ENCODE measurements at places on chromosomes 16 and 17.
A peak's percentile ranks its signal among the peaks of the same experiment; 100 is the strongest.

DNA sequence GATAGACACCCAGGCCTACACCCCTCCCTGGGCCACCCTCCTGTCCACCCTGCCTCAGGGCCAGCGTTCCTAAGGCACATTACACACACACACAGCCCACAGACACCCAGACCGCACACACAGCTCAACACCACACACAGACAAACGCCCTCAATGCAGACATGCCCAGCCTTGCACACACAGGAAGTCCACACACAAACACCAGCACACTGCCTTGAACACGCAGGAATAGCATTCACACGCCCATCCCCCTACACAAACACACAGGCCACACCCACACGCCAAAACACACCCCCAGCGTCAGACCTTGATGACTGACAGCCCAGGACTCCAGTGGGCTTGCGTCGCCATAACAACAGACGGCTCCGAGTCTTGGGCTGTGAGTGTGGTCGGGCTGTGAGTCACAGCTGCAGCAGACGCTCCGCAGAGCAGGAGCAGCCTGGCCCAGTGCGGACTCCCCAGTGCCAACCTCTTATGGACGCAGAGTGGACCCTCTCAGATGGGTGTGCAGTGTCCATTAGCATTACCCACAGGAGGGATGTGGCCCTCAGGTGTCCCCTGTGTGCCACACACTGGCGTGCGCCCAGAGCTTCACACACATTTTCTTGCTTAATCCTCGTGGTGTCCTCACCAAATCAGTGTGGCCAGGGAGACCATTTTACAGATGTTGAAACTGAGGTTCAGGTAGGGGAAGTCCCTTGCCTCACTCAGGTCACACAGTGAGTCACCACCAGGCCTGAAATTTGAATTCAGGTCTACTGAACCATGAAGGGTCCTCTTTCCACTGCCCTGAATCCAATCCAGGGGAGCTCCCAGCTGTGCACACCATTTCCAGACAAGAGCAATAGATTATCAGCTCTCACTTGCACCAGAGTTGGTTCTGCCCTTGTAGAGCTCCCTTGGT, 17.8 kb upstream of the RAI1 start:
- DNase-seq = peak; percentile 73

DNA sequence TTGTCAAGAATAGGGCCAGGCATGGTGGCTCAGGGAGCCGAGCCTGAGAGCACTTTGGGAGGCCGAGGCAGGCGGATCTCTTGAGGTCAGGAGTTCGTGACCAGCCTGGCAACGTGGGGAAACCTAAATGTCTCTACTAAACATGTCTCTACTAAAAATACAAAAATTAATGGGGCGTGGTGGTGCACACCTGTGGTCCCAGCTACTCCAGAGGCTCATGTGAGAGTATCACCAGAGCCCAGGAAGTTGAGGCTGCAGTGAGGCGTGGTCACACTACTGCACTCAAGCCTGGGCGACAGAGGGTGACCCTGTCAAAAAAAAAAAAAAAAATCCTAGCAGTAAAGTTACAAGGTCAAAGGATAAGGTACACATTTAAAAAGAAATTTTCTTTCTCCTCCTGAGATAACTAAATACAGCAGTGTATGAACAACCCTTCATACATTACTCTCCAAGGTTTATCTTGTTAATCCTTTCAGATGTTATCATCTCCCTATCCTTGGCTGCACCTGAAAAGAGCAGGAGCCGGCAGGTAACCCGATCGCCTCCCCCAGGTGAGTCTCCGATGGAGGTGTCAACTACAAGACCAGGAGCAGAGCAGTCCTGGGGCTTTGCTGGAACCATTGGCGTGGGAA, 122.3 kb downstream of the GOSR1 start:
- no peak for DNase-seq

DNA sequence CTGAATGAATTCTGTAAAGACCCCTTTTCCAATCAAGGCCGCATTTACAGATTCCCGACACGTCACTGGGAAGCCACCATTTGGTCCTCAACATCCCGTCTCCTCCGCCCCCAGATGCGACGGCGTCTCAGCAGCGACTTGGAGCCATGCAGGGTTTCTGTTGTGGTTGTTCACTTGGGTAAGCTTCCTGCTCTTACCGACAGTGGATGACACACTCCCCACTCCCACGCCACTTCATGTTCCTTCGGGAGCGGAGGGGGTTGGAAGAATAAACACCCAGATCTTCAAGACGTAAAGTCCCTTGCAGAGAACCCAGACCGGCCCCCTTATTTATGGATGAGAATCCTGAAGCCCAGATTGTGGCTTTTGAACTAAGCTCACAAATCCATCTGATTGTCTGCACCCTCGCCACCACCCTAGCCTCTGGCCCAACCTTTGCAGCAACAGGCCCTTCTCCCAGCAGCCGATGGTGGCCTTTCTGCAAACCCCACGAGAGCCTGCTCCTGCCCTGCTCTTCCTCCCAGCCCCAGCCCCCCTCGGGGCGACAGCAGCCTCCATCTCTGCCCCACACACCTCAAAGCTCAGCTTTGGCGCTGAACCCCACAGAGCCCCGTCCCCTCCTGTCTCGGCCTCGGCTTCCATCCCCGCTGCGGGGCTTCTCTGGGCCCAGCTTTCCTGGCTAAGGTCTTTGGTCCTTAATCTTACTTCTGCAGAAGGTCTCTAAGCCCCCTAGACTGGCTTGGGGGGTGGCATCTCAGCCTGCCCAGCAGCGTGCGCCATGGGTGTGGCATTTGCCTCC, 19.0 kb upstream of the OSGIN1 start:
- no peak for DNase-seq

- DNase-seq = no peak
Measured at GRCh38 chr16:21618281-21618680, 18.9 kb downstream of the METTL9 start.

DNA sequence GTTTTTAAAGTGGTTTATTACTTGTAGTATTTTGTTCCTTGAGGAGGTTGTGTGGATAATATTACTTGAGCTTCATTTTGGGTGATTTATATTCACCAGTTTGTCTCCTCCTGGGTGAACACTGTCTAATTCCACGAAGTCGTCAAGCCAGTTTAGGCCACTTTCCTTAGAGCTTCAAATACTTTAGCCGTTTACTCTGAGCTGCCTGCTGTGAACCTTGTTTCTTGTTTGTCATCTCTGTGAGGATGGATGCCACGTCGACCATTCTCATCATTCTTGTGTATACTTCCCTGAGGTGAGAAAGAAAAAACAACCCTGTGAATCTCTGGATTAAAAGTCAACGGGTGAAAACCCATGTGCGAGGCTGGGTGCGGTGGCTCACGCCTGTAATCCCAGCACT, 9.0 kb downstream of the KRT24 start:
- no peak for DNase-seq

GRCh38 chr17:49193513-49194296, 16.7 kb downstream of the GNGT2 start:
- no peak for DNase-seq

- DNase-seq = no peak
Measured at GRCh38 chr17:59637611-59638310, 18.1 kb downstream of the CLTC start.

DNA sequence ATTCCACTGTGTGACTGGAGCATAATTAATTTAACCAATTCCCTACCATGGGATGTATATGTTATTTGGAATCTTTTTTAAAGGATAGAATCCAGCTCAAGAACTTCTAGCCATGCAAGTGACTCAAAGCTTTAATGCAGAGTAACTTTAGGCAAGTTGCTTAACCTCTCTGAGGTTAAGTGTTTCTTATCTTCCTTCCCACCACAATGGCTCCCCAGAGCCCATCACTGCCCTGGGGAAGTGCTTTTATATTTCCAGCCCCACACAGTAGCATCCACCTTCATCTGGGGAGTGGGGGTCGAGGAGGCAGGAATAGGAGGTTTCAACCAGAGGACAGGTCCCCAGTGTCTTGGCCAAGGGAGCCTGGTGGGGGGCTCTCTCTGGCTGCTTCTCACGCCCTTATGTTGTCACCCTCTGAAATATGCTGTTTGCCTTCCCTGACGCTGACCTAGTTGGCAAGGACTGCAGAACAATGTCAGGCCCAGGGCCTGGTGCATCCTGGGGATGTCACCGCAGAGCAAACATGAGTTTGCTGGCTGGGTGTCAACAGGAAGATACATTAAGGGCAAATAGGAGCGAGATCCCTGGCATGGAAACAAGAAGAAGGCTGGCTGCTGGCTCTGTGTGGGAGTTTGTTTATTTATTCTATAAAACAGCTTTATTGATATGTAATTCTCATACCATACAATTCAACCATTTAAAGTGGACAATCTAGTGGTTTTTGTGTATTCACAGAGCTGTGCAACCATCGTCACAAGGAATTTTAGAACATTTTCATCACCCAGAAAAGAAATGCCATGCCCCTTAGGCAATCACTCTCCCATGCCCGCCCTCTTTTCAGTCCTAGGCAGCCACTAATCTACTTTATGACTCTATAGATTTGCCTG, 46.6 kb upstream of the WSB1 start:
- no peak for DNase-seq

GRCh38 chr17:6700948-6701307, 12.2 kb downstream of the SLC13A5 start:
- no peak for DNase-seq

DNA sequence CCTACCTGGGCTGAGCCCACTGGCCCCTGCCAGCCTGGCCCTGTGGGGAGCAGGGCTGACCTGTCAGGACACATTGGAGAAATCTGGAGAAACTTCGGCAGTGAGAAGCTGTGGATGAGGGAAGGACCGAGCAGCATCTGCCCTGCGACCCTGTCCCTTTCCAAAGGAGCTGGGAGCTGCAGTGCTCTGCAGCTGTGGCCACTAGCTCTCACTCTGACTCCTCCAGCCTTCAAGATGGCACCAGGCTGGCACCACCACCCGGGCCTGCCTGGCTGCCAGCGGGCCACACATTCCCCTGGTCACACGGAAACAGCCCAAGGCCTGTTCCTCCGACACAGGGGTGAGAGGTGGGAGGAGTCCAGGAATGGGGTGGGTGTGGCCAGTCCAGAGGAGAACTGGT, 30.1 kb downstream of the CD300LG start:
- DNase-seq = no peak

DNA sequence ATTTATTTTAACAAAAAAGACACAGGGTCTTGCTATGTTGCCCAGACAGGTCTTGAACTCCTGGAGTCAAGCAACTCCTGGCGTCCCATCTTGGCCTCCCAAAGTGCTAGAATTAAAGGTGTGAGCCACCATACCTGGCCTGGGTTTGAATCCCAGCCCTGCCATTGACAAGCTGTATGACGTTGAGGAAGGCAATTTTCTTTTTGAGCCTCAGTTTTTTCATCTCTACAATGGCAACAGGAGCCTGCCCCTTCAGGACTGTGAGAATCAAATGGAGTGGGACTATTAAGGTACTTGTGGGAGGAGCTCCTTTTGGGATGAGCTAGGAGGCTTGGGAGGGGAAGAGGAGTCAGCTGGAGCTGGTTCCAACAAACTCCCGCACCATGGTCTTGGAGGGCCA, 6.2 kb downstream of the RARA start:
- no peak for DNase-seq

- DNase-seq = no peak
Measured at GRCh38 chr17:79850571-79851460, 11.6 kb upstream of the CBX4 start.

DNA sequence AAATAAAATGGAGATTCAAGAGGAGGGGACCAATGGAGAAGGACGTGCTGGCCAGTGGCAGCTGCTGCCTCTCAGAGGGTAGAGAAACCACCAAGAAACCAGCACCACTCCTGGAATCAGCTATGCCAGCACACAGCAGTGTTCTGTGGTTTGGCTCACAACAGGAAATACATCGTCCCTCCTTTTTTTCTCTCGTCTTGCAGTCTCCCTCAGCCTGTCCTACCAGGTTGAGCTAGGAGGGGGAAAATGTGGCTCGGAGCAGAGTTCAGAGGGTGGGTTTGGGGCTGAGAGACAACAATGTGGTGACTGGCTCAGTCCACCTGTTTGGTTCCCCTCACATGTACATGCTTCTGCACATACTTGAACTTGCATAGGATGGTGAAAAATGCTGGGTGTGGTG, 19.9 kb upstream of the SLC16A5 start:
- DNase-seq = no peak

DNA sequence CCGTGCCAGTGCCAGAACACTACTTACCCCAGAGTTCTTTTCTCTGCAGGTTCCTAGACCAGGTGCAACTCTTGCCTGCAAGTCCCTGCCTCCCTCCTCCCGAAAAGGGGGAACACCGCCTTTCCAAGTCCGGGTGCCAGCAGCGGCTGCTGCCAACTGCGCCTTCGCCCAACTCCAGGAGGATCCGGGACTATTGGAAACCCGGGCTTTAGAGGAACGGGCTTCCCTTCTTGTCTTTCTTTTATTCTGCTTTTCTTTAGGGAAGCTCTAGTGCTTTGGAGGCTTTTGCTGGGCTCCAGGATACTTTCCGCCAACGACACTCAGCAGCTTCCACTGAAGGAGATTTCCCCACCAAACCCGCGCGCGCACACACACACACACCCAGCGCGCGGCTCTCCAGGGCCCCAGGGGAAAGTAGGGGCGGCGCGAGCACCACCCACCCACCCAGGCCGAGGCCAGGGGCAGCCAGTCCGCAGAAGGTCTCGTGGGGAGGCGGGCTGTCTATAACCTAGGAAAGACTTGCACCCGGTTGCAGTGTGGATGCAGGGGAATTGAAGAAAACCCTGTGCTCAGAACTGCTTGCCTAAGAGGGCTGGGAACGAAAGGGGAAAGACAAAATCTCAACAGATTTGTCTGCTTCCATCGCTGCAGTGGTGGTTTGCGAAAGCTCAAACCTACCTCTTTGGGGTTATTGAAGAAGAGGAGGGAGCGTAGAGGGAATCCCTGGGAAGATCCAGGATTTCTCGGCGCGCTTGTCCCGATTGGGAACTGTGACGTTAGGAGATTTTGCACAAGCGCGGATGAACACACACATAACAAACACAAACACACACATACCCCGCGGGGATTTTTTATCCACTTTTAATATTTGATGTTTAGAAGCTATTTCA, 977 bp upstream of the CA10 start:
- no peak for DNase-seq

DNA sequence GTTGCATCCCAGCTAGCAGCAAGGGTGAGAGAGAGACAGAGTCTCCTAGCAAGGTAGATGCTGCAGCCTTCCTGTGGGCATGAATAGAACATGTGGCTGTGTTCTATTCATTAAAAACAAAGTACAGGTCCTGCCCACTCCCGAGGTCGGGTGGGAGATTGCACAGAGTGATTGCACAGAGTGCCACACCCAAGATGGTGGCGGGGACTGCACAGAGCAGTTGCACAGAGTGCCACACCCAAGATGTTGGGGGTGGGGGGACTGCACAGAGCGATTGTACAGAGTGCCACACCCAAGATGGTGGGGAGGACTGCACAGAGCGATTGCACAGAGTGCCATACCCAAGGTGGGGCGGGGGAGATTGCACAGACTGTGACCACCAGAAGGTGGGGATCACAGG, 410.8 kb upstream of the EEF2KMT start:
- DNase-seq = no peak

- DNase-seq = no peak
Measured at GRCh38 chr17:56939869-56940484, 20.9 kb downstream of the COIL start.

- no peak for DNase-seq
Measured at GRCh38 chr17:65064452-65065019, 8.0 kb upstream of the GNA13 start.

Data from stimulated activated CD8-positive, alpha-beta memory T cell treated with anti-CD3 and anti-CD28 coated beads, Interleukin-2, amount 100 ng/mL, for 48 hours (primary cell).